Activated T-helper 1 cell treated with anti-CD3 and anti-CD28 coated beads, Interleukin-12 subunit alpha, Interleukin-12 subunit beta, Interleukin-2, Interleukin-4 antibody, amounts not matched to agents 30 ng/mL and 10 ng/mL and 1 ng/mL, durations not matched to agents 14 hours and 24 hours and 36 hours (primary cell): ENCODE measurements at places on chromosomes 4 and X. TPM values are rescaled to one million over a fixed set of nuclear protein-coding genes. Genes with fewer than 3 reads are reported as not detected.
A peak's percentile ranks its signal among the peaks of the same experiment; 100 is the strongest.

The TLR2 gene
- 0.49 and 1.0 TPM in 2 replicates for total RNA-seq

The ITGB1BP2 gene
- total RNA-seq = 4.9 and 7.0 TPM in 2 replicates

The SHOX gene
- not detected in 2 replicates for total RNA-seq

The CT45A3 gene
- total RNA-seq = not detected in 2 replicates

The SPIN2B gene
- total RNA-seq = 12.1 and 12.7 TPM in 2 replicates

The MXRA5 gene
- not detected in 2 replicates for total RNA-seq

DNA sequence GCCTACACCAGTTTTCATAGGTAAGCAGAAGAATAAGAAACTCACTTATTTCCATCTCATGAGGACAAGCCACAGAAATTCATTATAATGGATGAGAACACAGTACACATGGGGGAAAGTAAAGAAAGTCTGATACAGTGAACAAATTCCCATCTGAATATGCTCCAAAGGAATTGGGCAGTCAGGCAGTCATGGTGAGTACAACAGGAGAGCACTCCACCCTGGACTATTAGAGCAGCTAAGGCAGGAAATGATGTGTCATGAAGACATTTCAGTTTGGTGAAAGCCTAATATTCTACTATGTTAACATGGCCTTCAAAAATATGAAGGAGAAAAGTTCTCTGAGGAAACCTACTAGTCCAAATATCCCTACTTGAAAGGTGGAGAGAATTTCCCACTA is 92.0 kb upstream of the PRDX4 start:
- no peak for DNase-seq

- no peak for DNase-seq
Observed at GRCh38 chrX:108666101-108666500, 70.3 kb downstream of the IRS4 start.

- DNase-seq = no peak
Observed at GRCh38 chrX:66756717-66757116, 117.8 kb upstream of the EDA2R start.

DNA sequence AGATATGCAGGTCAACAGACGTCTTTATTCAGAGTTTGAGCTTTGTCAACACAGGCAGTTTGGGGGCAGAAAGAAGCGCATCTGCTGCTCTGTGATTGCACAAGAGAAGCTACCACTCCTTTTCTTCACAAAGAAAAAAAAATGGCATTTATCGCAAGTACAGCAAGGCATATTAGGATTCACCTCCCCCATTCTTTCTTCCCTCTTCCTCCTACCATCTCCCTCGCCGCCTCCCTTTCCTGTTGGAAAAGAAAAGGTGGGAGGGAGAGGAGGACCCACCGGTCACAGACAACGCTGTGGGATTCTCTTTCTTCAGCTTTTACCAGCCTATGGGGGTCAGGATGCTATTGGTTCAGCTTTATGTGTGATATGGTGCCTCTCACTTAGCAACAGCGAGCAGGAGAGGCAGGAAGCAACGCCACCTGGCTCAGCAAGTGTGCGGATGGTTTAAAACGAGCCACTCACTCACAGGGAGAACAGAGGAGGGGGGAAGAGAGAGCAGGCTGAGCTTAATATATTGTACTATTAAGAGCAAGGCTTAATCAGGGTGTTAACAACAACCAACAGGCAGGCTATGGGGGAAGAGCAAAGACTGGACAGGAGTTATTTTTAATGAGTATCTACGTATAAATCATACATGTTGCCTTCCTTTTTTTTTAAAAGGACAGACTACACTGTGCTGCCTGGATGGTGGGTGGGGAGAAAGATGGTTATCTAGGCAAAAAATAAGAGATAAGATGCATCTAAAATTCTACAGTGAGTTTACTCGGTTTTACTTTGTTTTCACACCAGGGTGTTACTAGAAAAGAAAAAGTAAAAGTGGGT is 104.7 kb downstream of the MAML3 start:
- peak; percentile 11 for DNase-seq

DNA sequence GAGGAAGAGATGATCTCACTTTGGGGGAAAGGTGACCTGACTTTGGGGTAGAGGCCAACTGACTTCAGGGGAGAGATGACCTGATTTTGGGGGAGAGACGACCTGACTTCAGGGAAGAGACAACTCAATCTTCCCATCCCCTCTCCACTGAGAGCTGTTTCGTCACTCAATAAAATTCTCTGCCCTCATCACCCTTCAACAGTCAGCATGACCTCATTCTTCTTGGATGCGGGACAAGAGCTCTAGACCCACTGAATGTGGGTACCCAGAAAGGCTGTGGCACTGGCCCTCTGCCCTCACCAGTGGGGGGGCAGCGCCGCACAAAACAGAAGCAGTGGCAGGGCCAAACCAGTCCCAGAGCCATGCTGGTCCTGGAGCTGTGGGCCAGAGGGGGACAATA is 34.6 kb downstream of the ATXN3L start:
- no peak for DNase-seq

GRCh38 chrX:20461576-20461975 is 194.9 kb upstream of the RPS6KA3 start:
- no peak for DNase-seq

- DNase-seq = no peak
Observed at GRCh38 chr4:7917669-7918068, 22.0 kb downstream of the AFAP1 start.

DNA sequence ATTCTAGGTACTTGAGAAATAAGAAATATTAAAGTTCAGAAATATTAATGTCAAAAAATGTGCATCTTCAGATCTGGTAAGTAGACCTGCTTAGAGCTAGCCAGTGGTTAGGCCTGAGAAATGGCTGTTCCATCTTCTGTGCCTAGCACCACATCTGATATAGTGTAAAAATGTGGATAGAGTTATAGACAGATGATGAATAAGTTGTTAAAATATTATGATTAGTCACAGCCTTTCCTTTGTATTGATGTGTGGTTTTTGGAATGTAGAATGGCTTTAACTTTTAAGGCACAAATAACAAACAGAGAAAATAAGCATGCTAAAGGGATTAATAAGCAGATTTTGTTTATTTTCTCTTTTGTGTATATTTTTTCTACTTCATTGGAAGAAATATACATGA is 133.5 kb upstream of the NUDT6 start:
- no peak for DNase-seq

- DNase-seq = no peak
Observed at GRCh38 chrX:45622042-45622423, 421.4 kb upstream of the DIPK2B start.

GRCh38 chr4:10662937-10663336 is 21.6 kb downstream of the CLNK start:
- no peak for DNase-seq

DNA sequence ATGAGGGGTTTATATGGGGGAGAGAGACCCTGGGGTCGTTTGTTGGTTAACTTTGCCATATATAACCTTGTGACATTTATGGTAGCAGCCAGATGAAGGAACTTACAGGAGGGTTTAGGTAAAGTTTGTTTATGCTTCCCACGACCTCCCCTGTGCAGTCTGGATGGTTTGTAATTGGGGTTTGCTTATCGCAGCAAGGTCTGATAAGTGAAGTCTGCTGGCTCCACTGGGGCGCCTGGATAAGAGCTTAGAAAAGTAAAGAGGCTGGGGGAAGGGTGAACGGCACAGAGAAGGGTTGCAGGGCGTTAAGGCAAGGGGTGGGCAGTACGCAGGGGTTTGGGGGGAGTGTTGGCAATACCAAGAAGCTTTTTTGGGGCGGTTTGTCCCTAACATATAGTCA is 98.7 kb downstream of the KDM6A start:
- no peak for DNase-seq

DNA sequence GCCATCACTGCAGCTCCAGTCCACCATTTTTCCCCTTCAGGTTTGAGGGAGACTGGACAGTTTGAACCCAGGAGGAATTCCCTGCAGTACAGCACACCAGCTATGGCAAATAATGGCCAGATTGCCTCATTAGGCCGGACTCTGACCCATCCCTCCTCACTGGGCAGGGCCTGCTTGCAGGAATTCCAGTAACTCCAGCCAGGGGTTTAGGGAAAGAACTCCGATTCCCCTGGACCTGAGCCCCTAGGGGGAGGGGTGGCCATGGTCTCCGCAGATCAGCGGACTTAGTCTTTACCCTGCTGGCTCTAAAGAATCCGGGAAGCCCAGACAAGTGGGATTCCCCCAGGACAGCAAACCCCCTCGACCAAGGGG is 342.8 kb downstream of the DMD start:
- no peak for DNase-seq

DNA sequence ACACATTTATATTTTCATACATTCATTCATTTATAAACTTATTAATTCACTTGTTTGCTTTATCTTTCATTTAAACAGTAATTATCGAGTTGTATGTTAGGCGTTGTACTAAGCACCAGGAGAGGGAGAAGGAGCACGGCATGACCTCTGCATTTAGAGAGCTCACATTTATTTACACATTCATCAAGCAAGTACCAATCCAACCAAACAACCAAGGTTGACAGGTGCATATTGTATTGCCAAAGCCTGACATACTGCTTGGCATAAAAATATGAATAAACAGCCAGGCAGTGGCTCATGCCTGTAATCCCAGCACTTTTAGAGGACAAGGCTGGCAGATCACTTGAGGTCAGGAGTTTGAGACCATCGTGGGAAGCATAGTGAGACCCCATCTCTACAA is 37.0 kb upstream of the CLNK start:
- DNase-seq = no peak

DNA sequence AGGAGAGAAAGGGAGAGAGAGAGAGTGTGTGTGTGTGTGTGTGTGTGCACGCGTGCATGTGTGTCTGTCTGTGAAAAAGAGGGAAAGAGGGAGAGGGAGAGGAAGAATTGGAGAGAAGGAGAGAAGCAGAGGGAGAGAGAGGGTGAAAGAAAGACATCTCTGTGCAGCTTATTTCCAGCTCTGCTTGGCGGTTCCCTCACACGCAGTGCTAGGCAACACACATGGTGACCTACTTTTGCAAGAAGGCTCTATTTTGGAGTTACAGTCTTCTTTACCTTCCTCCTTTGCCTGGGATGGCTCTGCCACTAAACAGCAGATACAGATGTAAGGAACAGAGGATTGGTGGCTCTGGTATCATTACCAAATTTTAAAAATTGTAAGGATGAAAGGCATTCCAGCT is 40.1 kb downstream of the SLC16A2 start:
- DNase-seq = no peak

DNA sequence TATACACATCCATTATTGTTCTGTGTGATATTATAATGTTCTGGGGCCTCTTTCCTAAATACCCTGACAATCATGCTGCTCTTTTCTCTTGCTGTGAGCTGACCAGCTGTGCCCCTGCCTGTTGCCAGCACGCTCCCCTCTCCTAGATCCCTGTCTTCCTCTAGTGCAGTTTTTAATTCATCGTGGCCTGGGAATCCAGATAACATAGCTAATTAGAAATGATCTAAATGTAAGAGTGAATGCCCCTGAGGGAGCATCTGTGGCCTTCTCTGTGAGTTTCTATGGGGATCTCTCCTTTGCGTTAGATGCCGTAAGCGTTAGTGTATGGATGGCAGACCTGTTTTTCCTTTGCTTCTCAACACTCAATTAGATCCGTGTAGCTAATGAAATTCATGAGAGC is 434.3 kb downstream of the SPRY1 start:
- no peak for DNase-seq
